GM12864 (cell line): ENCODE measurements at places on chromosomes 7 and 10.
A peak's percentile ranks its signal among the peaks of the same experiment; 100 is the strongest.

DNA sequence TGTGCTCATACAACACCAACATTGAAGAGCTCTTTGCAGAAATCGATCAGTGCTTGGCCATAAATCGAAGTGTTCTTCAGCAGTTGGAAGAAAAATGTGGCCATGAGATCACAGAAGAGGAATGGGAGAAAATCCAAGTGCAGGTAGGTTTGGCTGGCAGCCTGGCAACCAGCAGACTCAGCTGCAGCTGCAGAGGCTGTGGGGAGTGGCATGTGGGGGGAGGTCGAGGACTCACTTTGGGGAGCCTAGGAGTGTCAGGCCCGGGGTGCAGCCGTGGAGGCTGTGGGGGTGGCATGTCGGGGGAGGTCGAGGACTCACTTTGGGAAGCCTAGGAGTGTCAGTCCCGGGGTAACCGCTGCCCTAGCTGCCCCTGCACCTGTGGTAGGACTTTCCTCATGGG lies 35.1 kb downstream of the RNF32 start:
- DNase-seq: no peak

DNA sequence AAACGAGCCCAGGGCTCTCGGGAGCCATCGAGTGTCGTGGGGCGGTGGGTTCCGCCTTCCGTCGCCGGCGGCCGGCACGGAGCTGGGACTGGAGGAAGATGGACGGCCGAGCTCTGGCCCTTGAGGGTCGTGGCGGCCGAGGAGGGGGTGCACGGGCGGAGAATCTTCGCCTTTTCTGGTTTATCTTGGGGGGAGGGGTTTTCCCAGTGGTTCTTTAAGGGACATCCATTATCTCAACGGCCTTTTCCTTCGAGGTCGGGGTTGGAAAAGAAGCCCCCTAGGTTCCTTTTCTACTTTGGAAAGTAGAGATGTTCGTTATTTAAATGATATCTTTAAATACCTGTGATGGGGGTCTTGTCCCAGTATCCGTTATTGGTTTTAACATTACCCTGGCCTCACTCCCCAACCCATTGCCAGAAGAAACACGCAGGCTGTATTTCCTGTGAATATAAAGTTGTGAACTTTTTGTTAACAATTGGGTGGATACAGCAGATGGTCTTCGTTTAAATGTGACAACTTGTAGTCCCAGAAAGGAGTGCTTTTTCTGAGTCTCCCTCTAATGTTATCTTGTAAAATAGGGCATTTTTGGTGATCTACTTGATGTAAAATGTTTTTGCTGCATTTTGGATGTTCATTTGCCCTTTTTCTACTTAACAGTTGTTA lies 765 bp downstream of the CCAR1 start:
- DNase-seq: no peak

- DNase-seq: no peak
These were observed 28.5 kb downstream of the CXCL12 start for GRCh38 chr10:44356139-44357022.

DNA sequence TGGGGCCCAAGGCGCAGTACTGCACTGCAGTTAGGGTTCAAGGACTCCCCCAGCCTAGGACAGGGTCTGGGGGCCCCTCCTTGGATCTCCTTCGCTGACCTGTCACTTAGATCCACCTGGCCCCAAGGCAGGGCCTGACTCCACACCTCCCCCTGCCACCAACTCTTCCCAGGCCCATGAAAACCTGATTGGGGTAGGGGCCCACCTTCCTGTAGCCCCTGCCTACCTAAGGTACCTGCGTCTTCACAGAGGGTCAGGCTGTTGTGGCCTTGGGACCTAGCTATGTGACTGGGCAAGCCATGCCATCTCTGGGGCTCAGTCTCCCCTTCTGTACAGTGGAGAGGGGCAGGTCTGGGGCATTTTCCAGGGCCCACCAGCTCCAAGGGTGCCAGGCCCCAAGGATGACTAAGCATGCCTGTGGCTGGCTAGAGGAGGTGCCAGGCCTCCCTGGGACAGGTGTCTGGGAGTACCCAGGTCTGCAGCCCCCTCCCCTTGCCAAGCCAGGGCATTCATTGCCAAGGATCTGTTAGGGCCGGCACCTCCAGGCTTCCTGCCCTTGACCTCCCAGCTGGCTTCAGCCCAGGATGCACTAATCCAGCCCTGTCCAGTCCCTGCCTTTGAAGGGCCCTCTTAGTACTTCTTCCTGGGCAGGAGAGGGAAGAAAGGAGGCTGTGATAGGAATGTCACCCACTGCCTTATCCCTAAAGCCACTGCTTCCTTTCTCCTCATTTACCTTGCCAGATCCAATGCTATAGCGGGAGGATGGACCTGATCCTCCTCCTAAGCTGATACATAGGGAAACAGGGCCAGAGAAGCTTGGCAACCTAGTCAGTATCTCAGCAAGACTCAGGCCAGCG lies 1.3 kb downstream of the LIMK1 start:
- DNase-seq: no peak

DNA sequence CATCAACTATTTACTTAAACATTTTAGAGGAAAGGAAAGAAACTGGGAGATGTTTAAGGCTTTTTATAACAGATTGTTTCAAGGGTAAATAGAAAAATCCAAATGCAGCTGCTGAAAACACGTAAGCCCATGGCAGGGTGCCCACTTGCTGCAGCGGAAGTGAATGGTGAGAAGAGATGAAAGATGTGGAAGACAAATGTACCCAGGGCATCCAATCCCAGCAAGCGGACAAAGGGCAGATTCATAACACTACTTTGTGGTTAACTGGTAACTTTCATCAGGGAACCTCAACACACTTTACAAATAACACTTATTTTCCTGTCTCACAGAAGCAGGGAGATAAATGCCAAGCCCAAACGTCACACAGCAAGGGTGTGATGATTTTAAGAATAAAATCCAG lies 358.4 kb downstream of the KCNMA1 start:
- no peak for DNase-seq

DNA sequence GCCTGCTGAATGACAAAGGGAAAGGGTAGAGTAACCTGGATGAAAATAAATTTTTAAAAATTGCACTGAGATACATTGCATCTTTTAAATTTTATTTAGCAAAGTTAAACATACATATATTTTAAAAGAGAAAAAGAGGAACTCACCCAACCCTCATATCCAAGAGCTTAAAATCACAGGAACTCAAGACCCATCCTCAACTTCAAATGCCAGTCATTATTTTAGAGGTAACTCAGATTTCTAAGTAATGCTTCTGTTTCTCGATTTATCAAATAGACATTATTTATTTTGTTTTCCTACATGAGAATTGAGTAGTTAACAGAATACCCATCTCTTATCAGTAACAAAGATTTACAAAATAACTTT lies 32.4 kb upstream of the KMT2E start:
- no peak for DNase-seq

GRCh38 chr10:102147561-102147960 lies 4.6 kb upstream of the NOLC1 start:
- no peak for DNase-seq

- DNase-seq: no peak
These were observed 450.1 kb downstream of the KCNMA1 start for GRCh38 chr10:77187376-77187999.

GRCh38 chr10:98339799-98340198 lies 71.8 kb upstream of the LOXL4 start:
- DNase-seq: peak; percentile 86
